Ureter (tissue), 1 donor: ENCODE measurements at places on chromosomes 1 and 21. TPM values are rescaled to one million over a fixed set of nuclear protein-coding genes. Genes with fewer than 3 reads are reported as not detected.
A peak's percentile ranks its signal among the peaks of the same experiment; 100 is the strongest.

Gene NEK2
- not detected for total RNA-seq

Gene RXFP4
- total RNA-seq, result not detected

Gene NOL9
- 41.5 TPM for total RNA-seq

Gene MYBPH
- total RNA-seq, result not detected

DNA sequence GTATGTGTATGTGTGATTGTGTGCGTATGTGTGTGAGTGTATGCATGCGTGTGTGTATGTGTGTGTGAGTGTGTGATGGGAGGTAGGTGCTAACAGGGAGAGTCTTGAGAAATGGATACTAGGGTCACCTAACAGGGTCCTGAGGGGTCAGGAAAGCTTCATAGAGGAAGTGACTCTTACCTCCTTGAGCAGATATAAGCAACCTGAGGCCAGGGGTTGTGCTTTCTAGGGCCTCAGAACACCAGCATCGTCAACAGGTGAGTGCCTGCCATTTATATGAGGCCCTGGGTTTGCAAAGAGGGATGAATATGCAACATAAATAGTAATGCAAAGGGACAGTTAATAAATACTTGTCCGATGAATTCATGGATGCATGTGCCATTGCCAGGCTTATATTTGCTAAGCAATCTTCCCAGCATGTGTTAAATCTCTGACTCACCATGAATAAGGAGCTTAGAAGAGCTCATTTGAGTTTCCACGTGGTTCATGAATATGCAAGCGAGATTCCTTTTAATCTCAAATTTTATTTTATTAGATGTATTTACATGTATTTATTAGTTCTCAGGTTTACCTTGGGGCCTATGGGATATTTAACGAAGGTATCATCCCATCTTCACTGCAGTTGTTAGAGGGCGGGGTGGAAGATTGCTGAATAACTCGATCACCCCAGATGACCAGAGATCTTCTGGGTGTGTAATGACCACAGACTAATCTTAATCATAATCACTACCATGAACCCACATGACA is 438.3 kb downstream of the CAMTA1 start:
- no peak for DNase-seq

DNA sequence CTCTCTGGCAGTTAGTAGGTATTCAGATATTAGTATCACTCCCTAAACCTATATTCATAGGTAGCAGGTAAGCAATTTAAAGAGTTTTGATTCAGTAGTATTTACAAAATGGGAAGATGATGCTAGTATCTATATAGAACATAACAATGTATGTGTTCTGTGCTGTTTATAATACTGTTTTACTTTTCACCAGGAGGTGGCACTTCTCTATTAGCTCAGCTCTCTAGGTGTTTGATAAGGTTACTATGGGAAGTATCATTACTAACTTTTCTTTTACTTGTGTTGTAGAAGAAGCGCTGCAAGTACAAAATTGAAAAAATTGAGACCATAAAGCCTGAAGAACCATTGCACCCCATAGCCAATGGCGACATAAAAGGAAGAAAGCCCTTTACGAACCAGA is 49.4 kb upstream of the FASLG start:
- DNase-seq, result no peak

DNA sequence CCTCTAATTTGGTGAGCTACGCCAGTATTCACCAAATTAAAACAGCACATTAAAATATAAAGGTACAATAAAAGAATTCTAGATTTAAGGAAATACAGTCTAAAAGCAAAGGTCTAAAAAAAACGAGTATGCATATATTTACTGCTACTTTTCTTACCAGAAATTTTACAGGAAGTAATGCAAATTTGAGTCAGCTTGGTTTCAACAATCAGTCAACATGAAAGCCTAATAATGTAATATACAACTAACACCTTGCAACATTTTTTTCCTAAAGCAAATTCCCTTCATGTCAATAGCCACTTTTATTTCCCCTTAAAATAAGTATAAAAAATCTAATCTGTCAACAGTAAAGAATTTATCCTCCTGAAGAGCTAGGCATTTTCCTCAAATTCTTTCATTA is 11.9 kb downstream of the PTP4A2 start:
- DNase-seq, result no peak

GRCh38 chr1:75461808-75462325 is 149.0 kb downstream of the SLC44A5 start:
- no peak for DNase-seq

DNA sequence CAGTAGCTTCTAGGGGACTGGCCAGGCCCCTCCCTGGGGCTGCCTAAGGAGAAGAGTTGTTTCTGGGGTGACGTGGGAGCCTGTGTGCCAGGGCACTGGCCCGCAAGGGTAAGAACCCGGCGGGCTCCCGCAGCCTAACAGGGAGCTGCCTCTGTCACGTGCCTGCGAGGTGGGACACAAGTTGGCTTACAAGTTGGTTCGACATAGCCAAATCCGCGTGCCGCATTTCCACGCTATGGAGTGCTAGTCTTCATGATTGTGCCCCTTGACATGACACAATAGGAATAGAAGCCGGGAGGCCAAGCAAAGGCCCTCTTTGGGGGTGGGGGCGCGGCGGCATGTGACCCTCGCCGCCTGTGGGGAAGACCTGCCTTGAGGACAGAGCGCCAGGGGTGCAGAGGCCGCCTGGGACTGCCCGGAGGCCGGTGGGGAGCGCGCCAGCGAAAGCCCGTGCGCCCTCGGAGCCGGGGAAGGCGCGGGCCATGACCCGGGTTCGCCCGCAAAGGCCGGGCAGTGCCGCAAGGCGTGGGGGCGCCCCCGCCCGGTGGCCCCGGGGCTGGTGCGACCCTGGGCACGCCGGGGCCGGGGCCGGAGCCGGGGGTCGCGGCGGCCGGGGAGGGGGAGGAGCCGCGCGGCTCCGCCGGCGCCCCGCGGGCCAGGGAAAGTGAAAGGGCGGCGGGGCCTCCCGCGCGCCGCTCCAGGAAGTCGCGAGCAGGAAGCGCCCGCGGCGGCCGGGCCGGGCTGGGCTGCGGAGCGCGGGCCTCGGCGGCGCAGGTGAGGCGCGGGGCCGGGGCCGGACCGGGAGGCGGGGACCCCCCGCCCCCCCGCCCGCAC is at the start of gene SLC37A1:
SLC37A1 (plus strand) TSS at position 702 of the 834 bp plus-strand sequence. CDS start 4,603 bp downstream, outside the sequence.
- peak; percentile 50 for DNase-seq

DNA sequence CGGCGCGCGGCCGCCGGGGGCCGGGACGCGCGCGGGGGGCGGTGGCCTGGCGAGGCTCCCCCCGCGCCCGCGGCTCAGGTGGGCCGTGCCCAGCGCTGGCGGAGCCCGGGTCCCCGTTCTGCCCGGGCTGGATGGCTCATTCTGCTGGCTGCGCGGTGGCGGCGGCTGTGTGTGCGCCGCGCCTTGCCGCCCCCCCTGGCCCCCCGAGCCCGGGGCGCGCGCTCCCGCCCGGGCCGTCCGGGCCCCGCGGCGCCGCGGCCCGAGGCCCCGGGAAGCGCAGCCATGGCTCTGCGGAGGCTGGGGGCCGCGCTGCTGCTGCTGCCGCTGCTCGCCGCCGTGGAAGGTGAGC is at the start of gene EPHB2:
EPHB2 (plus strand) TSS at position 139 of the 349 bp plus-strand sequence; CDS start at position 283, 144 bp downstream.
- DNase-seq, result no peak

- DNase-seq, result no peak
These were observed 150.2 kb downstream of the PRDM16 start for GRCh38 chr1:3219005-3219790.

- DNase-seq, result no peak
These were observed 8.7 kb downstream of the DNAJC6 start for GRCh38 chr1:65317866-65318653.

GRCh38 chr21:19049567-19049966 is 646.0 kb upstream of the TMPRSS15 start:
- no peak for DNase-seq

DNA sequence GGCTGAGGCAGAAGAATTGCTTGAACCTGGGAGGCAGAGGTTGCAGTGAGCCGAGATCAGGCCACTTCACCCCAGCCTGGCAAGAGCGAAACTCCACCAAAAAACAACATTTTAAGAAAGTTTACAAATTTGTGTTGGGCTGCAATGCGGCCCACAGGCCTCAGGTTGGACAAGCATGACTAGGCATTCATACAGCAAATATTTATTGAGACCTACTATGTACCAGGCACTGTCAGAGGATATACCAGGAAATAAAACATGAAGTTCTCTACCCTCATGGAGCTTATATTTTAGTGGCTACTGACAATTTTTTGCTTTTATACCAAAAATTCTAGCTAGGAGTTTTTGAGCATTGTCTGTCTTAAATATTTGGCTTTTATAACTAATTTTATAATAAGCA is 23.7 kb downstream of the GNB1 start:
- DNase-seq, result no peak

GRCh38 chr1:26490155-26490554 is 17.9 kb downstream of the HMGN2 start:
- no peak for DNase-seq
